MCF 10A (cell line): ENCODE measurements at places on chromosomes 12 and 14. TPM values are rescaled to one million over a fixed set of nuclear protein-coding genes. Genes with fewer than 3 reads are reported as not detected.

Gene CLEC2A
- total RNA-seq: not detected in 2 replicates

Gene RERGL
- total RNA-seq: 0.37 TPM in 1 of 2 replicates, not detected in the other

Gene ACSM4
- total RNA-seq: not detected in 2 replicates

Gene KRT77
- not detected in 2 replicates for total RNA-seq

Gene ACRBP
- 0.30 and 2.5 TPM in 2 replicates for total RNA-seq

Gene TPH2
- not detected in 2 replicates for total RNA-seq

- no peaks in the 10 kb centered on the region for H3K27me3 ChIP-seq
- no peak for DNase-seq
- peaks cover 7% of the 10 kb centered on the region for H3K36me3 ChIP-seq
- peak overlapping the region; percentile 88 for H3K27ac ChIP-seq
- H3K4me3 ChIP-seq: peak overlapping the region; percentile 91
Measured at GRCh38 chr14:55028066-55028465, 1.0 kb downstream of the SOCS4 start.

DNA sequence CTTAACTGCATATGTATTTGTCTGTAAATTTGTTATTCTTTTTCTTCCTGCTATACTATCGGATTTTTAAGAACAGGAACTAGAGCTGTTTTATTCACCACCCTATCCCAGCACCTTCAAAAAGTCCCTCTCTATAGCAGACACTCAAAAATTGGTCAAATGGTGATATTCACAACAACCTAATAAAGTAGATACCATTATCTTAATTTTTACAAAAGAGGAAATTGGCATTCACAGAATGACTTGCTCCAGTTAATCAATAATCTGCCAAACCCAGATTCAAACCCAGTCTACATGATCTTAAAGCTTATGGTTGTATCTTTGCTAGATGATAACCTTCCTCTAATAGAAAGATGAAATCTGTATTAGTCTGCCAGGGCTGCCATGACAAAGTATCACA lies 426.6 kb downstream of the EGLN3 start:
- H3K4me3 ChIP-seq: no peak overlapping the region
- no peak for DNase-seq
- H3K27me3 ChIP-seq: no peaks in the 10 kb centered on the region

- no peak overlapping the region for H3K4me3 ChIP-seq
- no peaks in the 10 kb centered on the region for H3K27me3 ChIP-seq
- H3K4me1 ChIP-seq: peaks cover 22% of the 10 kb centered on the region
- DNase-seq: no peak
Measured at GRCh38 chr14:75044752-75045151, 6.5 kb downstream of the MLH3 start.

- H3K27ac ChIP-seq: no peak overlapping the region
- no peak overlapping the region for H3K4me3 ChIP-seq
- no peak for DNase-seq
- no peaks in the 10 kb centered on the region for H3K27me3 ChIP-seq
- H3K4me1 ChIP-seq: no peaks in the 10 kb centered on the region
- H3K36me3 ChIP-seq: no peaks in the 10 kb centered on the region
Measured at GRCh38 chr14:49203676-49204075, 382.5 kb downstream of the RPS29 start.

DNA sequence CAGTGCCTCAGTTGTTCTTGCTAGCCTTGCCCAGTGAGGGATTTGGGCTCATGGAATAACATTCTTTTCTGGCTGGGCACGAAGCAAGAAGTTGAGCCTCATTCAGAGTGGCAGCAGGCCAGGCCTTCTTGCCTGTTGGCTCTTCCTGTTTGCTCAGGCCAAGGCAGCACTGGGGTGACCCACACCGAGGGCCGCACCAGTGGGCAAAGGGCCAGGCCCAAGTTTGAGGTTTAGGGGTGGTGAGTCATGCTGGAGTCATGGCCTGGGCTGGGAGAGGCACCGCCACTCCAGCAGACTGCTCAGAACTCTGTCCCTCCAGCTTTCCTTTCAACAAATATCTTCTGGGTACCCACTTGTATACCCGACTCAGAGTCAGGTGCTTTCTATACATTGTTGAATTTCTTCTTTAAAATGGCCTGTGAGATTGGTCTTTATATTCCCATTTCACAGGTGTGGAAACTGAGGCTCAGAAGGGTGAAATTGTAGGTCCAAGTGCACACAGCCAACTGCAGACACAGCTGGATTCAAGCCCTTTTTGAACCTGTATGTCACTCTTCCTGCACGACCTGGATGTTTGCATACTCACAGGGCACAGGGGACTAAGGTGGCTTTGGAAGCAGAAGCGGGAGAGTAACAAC lies 279.4 kb downstream of the FOXN3 start:
- H3K4me3 ChIP-seq: no peak overlapping the region
- no peaks in the 10 kb centered on the region for H3K27me3 ChIP-seq
- DNase-seq: peak; percentile 99
- H3K36me3 ChIP-seq: no peaks in the 10 kb centered on the region

GRCh38 chr14:76918256-76918781 lies 92.1 kb downstream of the LRRC74A start:
- peaks cover 36% of the 10 kb centered on the region for H3K4me1 ChIP-seq
- peak overlapping the region; percentile 93 for H3K27ac ChIP-seq
- H3K36me3 ChIP-seq: peaks cover 8% of the 10 kb centered on the region
- peak overlapping the region; percentile 33 for H3K4me3 ChIP-seq
- no peaks in the 10 kb centered on the region for H3K27me3 ChIP-seq

- no peaks in the 10 kb centered on the region for H3K4me1 ChIP-seq
- DNase-seq: no peak
- no peaks in the 10 kb centered on the region for H3K36me3 ChIP-seq
Measured at GRCh38 chr12:51873251-51873994, 14.5 kb upstream of the ANKRD33 start.

- H3K36me3 ChIP-seq: no peaks in the 10 kb centered on the region
- H3K27me3 ChIP-seq: no peaks in the 10 kb centered on the region
- no peak overlapping the region for H3K27ac ChIP-seq
- peaks cover 10% of the 10 kb centered on the region for H3K4me1 ChIP-seq
- no peak overlapping the region for H3K4me3 ChIP-seq
Measured at GRCh38 chr12:12273291-12273957, 6.6 kb upstream of the LRP6 start.
